GM12878 (cell line): ENCODE measurements at places on chromosomes 7 and 10. TPM values are rescaled to one million over a fixed set of nuclear protein-coding genes. Genes with fewer than 3 reads are reported as not detected.

GRCh38 chr7:135943134-135943879, 33.9 kb downstream of the MTPN start:
- peak overlapping the region; percentile 18; the same call in 1 of the 2 replicates for H3K27ac ChIP-seq
- no peak overlapping the region for H3K4me3 ChIP-seq
- peaks cover 20% of the 10 kb centered on the region for H3K4me1 ChIP-seq
- peaks cover 6% of the 10 kb centered on the region for H3K36me3 ChIP-seq
- no peak for DNase-seq

GRCh38 chr7:103857435-103857834, 132.0 kb downstream of the RELN start:
- no peaks in the 10 kb centered on the region for H3K36me3 ChIP-seq
- no peaks in the 10 kb centered on the region for H3K27me3 ChIP-seq
- no peaks in the 10 kb centered on the region for H3K4me1 ChIP-seq

GRCh38 chr7:157500171-157500960, 163.6 kb downstream of the DNAJB6 start:
- H3K36me3 ChIP-seq = no peaks in the 10 kb centered on the region
- H3K27me3 ChIP-seq = no peaks in the 10 kb centered on the region
- H3K27ac ChIP-seq = no peak overlapping the region
- peaks cover 7% of the 10 kb centered on the region for H3K4me1 ChIP-seq

DNA sequence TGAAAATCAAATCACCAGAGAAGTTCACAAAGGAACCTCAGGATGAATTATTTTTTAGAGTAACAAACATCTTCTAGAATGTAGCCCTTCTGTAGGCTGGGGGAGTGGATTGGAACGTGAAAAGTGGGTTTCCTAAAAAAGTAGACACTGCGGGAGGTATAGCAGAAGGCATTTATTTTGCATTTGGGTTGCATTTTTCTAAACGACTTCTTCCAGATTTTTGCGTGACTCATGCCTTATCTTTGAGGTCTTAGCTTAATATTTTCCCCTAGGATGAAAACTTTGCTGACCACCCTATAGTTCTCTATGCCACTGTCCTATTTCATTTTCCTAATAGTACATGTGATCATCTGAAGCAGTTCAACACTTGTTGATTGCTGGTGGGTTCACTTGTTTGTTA, 112.7 kb upstream of the JCAD start:
- no peaks in the 10 kb centered on the region; the same call in 1 of the 2 replicates for H3K27me3 ChIP-seq
- H3K4me3 ChIP-seq = no peak overlapping the region
- no peaks in the 10 kb centered on the region for H3K36me3 ChIP-seq

DNA sequence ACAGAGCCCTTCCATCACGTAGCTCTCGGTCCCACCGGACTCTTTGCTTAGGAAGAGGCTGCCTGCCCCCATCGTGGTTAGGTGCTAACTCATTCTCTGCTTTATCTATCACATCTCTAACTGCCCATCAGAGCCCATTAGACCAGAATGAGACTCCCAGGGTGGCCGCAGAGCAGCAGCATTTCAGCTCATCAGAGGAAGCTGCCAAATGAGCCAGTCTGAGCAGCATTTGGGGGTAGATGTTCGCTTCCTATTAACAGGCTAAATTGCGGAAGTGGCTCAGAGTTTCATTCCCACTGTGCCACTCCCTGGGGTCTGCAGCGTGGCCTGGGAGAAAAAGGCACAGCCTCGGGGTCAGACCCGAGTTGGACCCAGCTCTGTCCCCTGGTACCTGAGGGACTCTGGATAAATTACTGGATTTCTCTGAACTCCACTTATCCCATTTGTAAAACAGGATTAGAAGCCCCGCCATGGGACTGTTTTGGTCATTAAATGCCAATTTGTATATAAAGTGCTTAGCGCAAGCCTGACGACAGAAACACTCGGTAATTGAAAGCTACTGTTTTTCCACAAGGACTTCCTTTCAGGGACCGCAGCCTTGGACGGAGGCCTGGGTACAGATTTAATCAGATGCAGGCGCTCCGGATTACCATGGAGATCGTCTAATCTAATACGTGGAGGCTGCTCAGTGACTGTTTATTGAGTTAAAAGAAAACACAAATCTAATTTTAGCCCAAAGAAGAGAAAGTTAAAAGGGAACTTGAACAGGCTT, 73.8 kb upstream of the PRLHR start:
- H3K36me3 ChIP-seq = no peaks in the 10 kb centered on the region
- no peaks in the 10 kb centered on the region for H3K4me1 ChIP-seq
- no peaks in the 10 kb centered on the region for H3K27me3 ChIP-seq
- no peak overlapping the region for H3K4me3 ChIP-seq

DNA sequence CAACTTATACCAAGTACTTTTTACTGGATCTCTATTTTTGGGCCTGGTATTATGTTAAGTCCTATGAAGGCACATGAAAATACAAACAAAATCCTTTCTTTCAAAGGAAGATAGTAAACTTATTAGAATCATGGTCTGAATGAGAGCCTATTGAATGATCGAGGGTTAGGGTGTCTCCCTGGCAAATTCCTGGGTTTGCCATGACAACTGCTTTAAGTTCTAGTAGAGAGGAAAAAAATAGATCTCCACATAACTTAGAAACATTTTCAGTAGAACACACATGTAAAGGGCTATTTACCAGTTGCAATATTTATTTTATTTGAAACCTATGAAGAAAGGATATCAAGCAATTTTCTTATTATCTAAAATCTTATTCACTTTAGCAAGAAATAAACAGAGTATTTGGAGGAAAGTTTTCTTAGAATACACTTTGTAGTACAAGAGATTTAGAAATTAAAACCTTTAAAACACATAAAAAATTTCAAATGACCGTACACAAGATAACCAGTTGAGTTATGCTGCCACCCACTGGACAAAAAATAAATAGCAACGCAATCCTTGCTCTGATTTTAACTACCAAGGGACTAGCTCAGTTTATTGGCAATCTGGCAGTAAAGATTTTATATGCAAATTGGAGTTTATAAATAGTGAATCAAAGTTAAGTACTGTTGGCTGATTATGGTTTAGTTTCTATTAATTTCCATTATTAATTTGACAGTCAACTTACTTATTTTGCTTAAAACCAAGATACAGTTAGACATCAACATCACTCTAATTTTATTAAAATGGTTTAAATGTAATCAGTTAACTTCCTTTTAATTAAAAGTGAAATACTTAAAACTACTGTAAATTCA, 33.9 kb downstream of the CACUL1 start:
- H3K36me3 ChIP-seq = peaks cover 12% of the 10 kb centered on the region
- no peak for DNase-seq
- H3K4me3 ChIP-seq = no peak overlapping the region
- no peak overlapping the region for H3K27ac ChIP-seq
- no peaks in the 10 kb centered on the region for H3K4me1 ChIP-seq

GRCh38 chr7:155277385-155277994, 20.2 kb upstream of the INSIG1 start:
- DNase-seq = no peak
- no peak overlapping the region for H3K4me3 ChIP-seq
- no peak overlapping the region for H3K27ac ChIP-seq
- H3K27me3 ChIP-seq = peaks cover 4% of the 10 kb centered on the region; the same call in 1 of the 2 replicates
- peaks cover under 1% of the 10 kb centered on the region; the same call in 1 of the 2 replicates for H3K4me1 ChIP-seq

DNA sequence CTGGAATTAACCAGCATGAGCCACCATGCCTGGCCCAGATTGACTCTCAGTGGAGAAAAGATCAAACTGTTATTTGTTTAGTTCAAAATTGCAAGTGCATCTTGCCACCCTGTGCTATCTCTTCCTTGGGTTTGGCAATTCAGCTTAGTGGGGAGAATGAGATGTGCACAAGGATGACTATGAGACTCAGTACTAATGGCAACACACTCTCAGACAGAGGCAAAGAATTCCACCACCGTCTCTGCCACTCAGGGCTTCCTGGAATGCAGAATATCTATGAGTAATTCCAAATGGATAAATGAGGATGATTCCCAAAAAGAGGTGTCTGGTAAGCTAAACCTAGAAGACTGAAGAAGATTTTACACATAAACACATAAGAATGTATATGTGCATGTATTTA, 525.8 kb downstream of the NRG3 start:
- DNase-seq = no peak
- H3K4me3 ChIP-seq = no peak overlapping the region
- H3K4me1 ChIP-seq = no peaks in the 10 kb centered on the region
- no peaks in the 10 kb centered on the region for H3K36me3 ChIP-seq
- H3K27me3 ChIP-seq = no peaks in the 10 kb centered on the region
- H3K27ac ChIP-seq = no peak overlapping the region

- no peak for DNase-seq
- peaks cover 13% of the 10 kb centered on the region for H3K4me1 ChIP-seq
- H3K27me3 ChIP-seq = no peaks in the 10 kb centered on the region
- H3K4me3 ChIP-seq = peak overlapping the region; percentile 94
Measured at GRCh38 chr10:99659868-99660366, 608 bp downstream of the ENTPD7 start.

DNA sequence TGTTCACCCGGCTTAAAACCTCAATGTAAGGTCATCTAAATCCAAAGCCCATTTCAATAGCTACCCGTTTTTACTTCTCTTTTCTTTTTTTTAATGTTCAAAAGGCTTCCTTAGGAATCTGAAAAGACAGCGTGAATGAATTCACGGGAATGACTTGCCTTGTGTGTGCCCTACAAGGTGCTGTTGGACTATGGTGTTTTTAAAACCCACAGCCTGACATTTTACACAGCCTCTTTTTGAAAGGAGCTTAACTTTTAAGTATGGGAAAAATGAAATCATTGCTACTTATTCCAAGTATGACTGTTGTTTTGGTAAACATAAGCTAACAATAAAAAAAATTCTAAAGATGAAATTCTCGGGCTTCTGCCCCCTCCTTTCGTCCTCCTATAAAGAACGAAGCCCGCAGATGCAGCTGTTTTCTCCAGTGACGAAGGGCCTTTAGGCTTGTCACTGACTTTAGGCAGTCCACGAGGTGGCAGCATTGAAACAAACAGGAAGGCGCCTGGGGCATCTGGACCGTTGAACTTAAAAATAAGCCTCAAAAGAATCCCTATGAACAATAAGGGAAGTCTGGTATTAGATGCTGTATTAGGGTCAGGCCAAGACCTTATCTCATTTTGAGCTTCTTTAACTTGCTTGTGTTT, 141.3 kb downstream of the NRP1 start:
- H3K27ac ChIP-seq = no peak overlapping the region
- H3K4me1 ChIP-seq = no peaks in the 10 kb centered on the region
- no peaks in the 10 kb centered on the region for H3K36me3 ChIP-seq
- DNase-seq = no peak
- no peaks in the 10 kb centered on the region; the same call in 1 of the 2 replicates for H3K27me3 ChIP-seq

DNA sequence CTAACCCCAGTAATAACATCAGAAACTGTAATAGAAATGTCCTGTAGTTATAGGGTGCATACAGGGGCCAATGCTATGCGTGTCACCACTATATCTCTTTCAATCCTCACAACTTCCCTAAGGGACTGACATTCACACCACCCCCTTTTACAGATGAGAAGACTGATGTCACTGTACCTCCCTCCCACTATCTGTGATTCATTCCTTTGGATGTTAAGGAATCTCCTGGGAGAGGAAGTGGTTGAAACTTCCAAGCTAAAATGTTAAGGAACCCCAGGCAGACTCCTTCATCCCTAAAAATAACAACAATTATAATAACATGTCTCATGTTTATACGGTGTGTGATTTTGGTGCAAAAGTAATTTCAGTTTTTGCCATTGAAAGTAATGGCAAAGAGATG, 5.4 kb downstream of the COL13A1 start:
- no peak overlapping the region for H3K4me3 ChIP-seq
- H3K36me3 ChIP-seq = no peaks in the 10 kb centered on the region
- H3K27ac ChIP-seq = no peak overlapping the region
- DNase-seq = no peak
- peaks cover 6% of the 10 kb centered on the region; the same call in 1 of the 2 replicates for H3K27me3 ChIP-seq
- H3K4me1 ChIP-seq = no peaks in the 10 kb centered on the region

DNA sequence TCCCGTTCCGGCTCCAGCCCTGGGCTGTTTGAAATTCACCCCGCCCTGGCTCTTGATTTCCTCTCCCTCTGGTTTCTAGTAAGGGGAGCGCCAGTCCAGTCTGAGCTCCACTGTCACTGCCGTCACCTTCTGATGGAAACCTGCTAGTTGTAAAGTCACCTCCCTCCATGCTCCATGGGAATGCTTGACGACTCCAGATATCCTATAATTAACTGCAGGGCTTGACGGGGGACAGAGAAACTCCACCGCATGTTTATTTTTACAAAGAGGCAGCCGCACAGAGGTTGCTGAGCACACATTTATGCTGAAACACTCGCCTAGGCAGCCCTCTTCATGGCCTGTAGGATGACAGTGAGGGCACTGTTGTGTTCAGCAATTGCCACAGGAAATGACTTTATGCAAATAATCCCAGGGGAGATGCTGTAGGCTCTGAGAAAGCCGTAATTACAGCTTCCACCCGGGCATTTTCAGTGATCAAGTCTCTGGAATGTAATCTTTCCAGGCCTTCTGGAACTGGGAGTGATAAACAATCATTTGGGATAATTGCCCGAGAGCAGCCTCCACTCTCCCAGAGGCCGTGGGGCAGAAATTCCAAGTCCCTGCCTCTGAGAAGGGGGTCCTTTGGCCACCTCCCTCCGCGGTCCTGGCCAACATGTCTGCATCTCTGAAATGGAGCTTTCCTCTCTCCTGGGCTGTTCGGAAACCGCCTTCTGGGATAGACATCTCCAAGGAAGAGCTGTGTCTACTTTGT, 300.5 kb downstream of the KLF6 start:
- DNase-seq = peak; percentile 53
- H3K27ac ChIP-seq = peak overlapping the region; percentile 80
- H3K4me1 ChIP-seq = peaks cover 38% of the 10 kb centered on the region
- H3K4me3 ChIP-seq = peak overlapping the region; percentile 40; the same call in 1 of the 2 replicates
- H3K36me3 ChIP-seq = no peaks in the 10 kb centered on the region
- H3K27me3 ChIP-seq = no peaks in the 10 kb centered on the region

DNA sequence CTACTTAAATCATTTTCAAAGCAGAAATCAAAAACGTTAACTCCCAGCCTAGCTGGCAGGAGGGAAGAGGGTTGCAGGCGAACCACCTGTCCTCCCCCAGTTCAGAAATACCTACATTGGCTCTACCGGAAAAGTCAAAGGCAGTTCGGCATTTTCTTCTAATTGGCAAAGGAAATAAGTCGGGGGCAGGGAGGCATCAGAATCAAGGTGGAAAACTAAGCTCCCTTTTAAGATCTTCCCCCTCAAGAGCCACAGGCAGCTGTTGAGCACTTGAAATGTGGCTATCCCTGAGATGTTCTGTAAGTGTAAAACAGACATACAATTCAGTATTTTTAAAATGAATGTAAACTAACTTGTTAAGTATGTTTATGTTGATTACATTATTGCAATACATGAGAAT, 957 bp upstream of the ELMO1 start:
- peaks cover 7% of the 10 kb centered on the region for H3K4me1 ChIP-seq
- no peak overlapping the region for H3K27ac ChIP-seq
- DNase-seq = no peak
- no peaks in the 10 kb centered on the region for H3K36me3 ChIP-seq
- H3K4me3 ChIP-seq = peak overlapping the region; percentile 19; the same call in 1 of the 2 replicates

- no peaks in the 10 kb centered on the region for H3K27me3 ChIP-seq
- H3K36me3 ChIP-seq = no peaks in the 10 kb centered on the region
- DNase-seq = no peak
- no peak overlapping the region for H3K4me3 ChIP-seq
- no peak overlapping the region for H3K27ac ChIP-seq
Measured at GRCh38 chr7:134589491-134589941, 40.6 kb downstream of the AKR1B15 start.

CHAT gene
- polyA plus RNA-seq = not detected in 2 replicates

AKR1C4 gene
- not detected in 2 replicates for polyA plus RNA-seq

MMD2 gene
- not detected in 2 replicates for polyA plus RNA-seq

MALSU1 gene
- polyA plus RNA-seq = 154 and 159 TPM in 2 replicates

LRRC17 gene
- polyA plus RNA-seq = 0.08 TPM in 1 of 2 replicates, not detected in the other
